ENCODE measurements at places on chromosomes 6 and 20.

GRCh38 chr6:16752206-16752866 is 8.9 kb downstream of the ATXN1 start:
- no peaks in the 10 kb centered on the region for H3K27me3 ChIP-seq
- H3K4me3 ChIP-seq: no peak overlapping the region
- H3K27ac ChIP-seq: peak overlapping the region; percentile 6
- H3K36me3 ChIP-seq: no peaks in the 10 kb centered on the region
- peaks cover 58% of the 10 kb centered on the region for H3K4me1 ChIP-seq

- H3K36me3 ChIP-seq: no peaks in the 10 kb centered on the region
- no peak overlapping the region for H3K27ac ChIP-seq
- no peak for DNase-seq
- no peaks in the 10 kb centered on the region for H3K4me1 ChIP-seq
- H3K27me3 ChIP-seq: no peaks in the 10 kb centered on the region
- no peak overlapping the region for H3K4me3 ChIP-seq
Measured at GRCh38 chr6:153963352-153963751, 75.7 kb upstream of the OPRM1 start.

- H3K36me3 ChIP-seq: no peaks in the 10 kb centered on the region
- H3K4me3 ChIP-seq: no peak overlapping the region
- no peak overlapping the region for H3K27ac ChIP-seq
- no peak for DNase-seq
Measured at GRCh38 chr6:159089909-159090308, 45.1 kb upstream of the TAGAP start.

DNA sequence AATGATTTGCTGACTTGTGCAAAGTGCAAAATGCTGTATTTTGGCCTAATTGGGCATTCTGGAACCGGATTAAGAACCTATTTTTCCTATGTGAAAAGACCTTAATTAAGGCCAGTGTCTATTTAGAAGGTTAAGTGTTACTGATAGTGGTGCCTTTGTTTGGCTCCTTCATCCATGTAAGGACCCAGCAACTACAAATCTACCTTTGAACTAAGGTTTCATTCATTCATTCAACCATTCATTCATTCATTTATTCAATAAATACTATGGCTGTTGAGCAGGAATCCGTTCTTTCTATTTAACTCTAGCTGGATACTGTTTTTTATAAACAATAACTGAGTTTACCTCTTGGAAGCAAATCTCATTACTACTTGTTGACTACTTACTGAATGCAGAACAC is 33.6 kb downstream of the MAPK14 start:
- H3K4me3 ChIP-seq: no peak overlapping the region
- DNase-seq: no peak
- H3K27ac ChIP-seq: no peak overlapping the region
- H3K36me3 ChIP-seq: no peaks in the 10 kb centered on the region
- peaks cover 39% of the 10 kb centered on the region for H3K4me1 ChIP-seq
- no peaks in the 10 kb centered on the region for H3K27me3 ChIP-seq

DNA sequence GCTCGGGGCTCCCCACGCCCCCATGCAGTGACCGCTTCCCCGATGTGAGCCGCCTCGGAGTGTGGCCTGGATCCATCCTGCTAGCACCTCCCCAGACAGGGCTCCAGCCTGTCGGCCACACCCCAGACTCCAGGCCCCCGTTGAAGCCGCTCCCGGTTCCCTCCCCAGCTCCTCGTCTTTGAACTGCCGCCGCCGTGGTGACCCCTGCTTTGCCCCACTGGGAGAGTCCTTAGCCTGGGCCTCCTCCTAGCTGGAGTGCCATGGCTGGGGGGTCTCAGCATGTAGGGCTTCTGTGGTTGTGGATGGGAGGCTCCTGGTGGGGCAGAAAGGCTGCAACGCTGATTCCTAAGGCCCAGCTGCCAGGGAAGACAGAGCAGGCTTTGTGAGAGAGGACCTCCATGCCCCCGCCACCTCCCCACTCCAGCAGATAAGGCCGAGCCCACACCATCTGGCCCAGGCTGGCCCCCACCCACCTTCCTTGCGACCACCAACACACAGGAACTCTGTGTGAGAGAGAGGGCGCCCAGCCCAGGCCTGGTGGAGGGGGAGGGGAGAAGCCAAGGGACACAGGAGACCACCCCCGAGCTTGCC is 11.4 kb downstream of the FOXS1 start:
- H3K27me3 ChIP-seq: no peaks in the 10 kb centered on the region
- H3K4me1 ChIP-seq: no peaks in the 10 kb centered on the region
- no peak overlapping the region for H3K4me3 ChIP-seq
- no peak overlapping the region for H3K27ac ChIP-seq
- DNase-seq: no peak
- no peaks in the 10 kb centered on the region for H3K36me3 ChIP-seq

DNA sequence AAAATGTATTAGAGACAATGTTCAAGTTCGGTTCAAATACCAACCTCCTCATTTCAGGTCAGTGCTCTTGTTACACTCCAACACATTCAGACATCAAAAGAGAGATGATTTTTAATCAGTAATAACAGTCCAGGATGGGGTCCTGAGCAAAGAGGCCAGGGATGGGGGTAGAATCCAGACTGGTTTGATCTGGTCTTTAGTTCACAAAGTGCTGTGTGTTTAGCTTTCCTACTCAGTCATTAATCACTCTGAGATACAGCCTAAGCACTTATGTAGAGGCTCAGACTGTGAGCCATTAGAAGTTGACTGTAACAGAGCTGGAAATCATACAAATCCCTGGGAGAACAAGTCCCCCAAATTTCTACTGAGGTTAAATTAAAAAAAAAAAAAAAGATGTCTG is 241.6 kb downstream of the PTPRK start:
- no peaks in the 10 kb centered on the region for H3K36me3 ChIP-seq
- no peak overlapping the region for H3K27ac ChIP-seq
- H3K27me3 ChIP-seq: no peaks in the 10 kb centered on the region
- peaks cover 18% of the 10 kb centered on the region for H3K4me1 ChIP-seq
- DNase-seq: no peak

DNA sequence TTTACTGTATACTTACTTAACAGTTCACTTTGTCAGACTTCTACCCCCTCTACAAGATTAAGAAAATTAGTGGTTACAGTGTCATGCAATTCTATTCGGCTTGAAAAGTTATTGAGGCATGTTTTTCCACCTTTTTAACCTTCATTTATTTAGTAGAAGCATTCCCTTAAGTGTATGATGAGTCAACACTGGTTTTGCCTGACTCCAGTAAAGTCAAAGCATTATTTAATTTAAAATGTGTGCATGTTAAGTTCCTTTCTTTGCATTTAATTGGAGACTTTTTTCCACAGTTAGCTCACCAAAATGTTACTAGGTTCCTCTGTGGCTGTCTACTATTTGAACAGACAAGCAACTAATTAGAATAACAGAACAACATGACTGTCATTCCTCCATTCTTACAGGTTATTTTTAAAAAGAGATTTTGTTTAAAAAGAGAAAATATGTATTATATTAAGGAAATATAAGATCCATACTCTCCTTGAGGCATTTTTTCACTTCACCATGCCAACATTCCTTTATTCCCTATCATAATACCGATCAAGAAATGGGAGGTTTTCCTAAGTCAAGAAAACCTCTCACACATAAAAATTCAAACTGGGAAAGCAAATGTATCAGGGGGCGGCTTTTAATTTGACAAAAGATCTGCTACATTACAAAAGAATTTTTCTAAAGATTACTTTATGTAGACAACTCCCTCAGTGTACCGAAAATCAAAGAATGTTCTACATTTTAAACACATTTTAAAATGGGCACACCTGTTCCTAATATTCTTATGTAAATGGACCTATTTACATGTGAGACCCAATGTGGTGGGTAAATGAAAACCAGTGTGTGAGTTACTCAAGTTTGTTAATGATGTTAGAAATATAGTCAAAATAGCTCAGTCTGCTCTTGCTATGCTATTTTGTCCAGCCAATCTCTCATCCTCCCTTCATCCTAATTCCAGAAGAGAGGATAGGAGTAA is 361.2 kb downstream of the UTRN start:
- H3K4me3 ChIP-seq: no peak overlapping the region
- H3K36me3 ChIP-seq: no peaks in the 10 kb centered on the region
- no peaks in the 10 kb centered on the region for H3K4me1 ChIP-seq
- DNase-seq: no peak
- no peak overlapping the region for H3K27ac ChIP-seq

DNA sequence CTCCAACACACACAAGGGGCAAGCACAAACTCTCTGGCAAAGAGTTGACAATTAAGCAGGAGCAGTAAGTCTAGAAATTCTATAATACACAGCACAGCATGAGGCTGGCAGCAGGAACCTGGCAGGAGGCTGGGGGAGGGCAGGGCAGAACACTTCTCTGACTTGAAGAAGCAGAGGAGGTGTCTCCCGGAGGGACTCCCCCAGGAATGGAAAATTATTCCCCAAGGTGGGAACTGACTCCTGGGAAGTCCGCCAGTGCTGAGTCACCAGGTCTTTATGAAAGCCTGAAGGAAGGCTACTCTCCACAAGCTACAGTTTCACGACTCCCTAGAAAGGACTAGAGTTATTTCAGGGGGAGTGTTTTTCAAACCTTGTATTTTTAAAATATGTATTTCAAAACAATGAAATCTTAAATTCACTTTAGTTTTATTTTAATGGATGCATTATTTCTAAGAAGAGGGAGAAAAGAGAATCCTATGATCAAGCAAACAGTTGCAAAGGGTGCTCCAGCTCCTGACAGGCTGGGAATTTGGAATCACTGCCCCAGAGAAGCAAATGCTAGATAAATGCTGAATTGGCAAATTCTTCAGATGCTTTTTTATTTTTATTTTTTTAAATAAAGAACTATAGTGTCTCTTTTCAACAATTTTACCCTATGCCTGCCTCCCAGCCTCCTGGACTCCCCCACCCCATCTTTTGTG is 192.8 kb downstream of the LY86 start:
- H3K27ac ChIP-seq: no peak overlapping the region
- no peaks in the 10 kb centered on the region for H3K27me3 ChIP-seq
- H3K4me3 ChIP-seq: no peak overlapping the region
- DNase-seq: no peak
- peaks cover 10% of the 10 kb centered on the region for H3K4me1 ChIP-seq

Measured in sigmoid colon (tissue), 7 donors.